Gastroesophageal sphincter (tissue), 4 donors: ENCODE measurements at places on chromosomes 3 and 15.
A peak's percentile ranks its signal among the peaks of the same experiment; 100 is the strongest.

GRCh38 chr3:29247088-29247745, 33.7 kb upstream of the RBMS3 start:
- ATAC-seq, result no peak

DNA sequence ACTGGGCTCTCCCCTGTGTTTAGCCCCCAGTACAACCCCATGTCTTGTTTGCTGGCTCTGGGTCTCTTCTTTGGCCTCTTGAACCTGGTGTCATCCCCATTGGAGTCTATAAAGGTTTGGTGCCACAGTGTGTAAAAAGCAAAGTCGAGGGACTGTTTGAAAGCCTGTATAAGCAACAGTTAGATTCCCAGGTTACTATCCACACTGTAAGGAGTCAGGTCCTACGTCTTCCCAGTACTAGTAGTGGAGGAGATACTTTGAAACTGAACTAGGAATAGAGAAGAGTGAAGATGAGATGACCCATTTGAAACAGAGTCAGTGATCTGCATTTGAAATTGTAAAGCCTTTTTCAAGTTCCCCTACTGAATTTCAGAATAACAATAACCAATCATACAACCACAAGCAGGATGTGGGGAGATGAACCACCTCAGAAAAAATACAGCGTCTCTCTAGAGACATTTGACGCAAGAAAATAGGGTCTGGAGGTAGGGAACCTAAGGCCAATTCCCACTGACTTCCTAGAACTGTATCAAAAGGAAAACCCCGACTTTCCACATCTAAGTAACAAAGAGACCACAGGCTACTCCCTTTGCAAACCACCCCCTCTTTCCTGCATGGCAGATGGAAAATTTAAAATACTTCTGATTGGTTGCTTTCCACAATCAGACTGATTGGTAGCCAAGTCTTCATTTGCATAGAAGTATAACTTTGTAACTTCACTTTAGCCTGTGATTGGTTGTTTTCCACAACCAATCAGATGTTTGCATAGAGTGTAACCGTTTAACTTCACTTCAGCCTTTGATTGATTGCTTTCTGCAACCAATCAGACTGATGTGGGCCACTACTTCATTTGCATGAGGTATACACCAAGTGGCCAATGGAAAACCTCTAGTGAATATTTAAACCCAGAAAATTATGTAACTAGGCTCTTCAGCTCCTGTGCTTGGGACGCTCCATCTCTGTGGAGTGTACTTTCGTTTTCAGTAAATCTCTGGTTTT, 49.9 kb upstream of the NEDD4 start:
- no peak for ATAC-seq

- ATAC-seq, result no peak
Observed at GRCh38 chr3:15959434-15959811, 161.6 kb upstream of the ANKRD28 start.

DNA sequence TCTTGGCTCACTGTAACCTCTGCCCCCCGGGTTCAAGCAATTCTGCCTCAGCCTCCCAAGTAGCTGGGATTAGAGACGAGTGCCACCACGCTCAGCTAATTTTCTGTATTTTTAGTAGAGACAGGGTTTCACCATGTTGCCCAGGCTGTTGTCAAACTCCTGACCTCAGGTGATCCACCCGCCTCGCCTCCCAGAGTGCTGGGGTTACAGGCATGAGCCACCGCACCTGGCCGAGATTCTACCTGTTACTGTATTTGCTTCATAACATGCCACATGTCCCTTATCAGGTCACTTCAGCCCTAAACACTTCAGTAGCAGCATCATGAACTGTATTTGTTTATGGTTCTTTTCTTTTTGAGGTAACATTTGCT, 7.5 kb upstream of the LCTL start:
- no peak for ATAC-seq

DNA sequence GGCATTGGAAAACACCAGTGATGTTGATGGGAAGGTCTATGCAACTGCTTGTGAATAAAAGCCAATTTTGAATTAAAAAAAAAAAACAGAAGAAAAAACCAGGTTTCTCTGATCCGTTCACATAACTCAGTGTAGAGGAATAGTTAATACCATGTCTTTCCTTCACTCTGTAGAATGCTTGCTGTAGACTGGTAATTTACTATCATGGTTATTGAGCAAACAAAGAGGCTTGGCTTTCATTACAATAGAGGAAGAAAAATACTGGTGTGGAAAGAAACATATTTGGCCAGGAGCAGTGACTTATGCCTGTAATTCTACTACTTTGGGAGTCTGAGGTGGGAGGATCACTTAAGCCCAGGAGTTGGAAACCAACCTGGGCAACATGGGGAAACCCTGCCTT, 41.1 kb downstream of the GATM start:
- no peak for ATAC-seq

DNA sequence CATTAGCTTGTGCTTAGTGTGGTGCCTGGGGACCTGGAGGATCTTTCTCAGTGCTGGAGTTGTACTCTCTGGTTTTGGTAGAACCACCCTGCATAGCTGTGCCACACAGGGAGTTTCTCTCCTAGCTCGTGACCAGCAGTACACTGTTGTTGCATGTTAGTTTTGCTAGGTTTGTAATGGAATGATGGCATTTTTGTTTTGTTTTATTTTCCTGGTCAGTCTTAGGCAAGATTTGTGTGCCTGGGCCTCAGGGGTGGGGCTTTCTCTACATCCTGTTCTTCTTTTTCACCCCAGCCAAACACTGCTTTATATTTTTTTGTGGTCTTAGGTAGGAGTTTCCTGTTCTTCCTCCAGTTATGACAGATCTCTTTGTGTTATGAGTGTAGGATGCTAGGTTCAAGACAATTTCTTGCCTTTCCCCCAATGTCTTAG, 534.5 kb upstream of the KCNMB2 start:
- no peak for ATAC-seq

DNA sequence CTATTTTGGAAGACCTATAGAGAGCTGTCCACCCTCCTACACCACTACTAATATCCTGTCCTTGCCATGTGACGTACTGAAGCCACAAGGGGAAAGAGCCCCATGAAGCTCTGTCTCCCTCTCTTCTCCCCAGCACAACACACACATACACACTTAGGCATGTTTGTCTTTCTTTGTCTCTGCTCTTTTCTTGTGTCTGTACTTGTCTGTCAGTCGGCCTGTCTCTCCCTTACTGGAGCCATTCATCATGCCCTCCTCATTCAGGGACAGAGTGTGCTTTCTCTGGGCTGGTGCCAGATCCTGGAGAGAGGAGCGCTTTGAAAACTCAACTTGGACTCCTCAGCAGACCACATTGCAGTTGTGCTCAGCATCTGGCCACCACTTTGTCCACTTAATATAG, 47.6 kb downstream of the PSMD6 start:
- ATAC-seq, result peak; percentile 59

DNA sequence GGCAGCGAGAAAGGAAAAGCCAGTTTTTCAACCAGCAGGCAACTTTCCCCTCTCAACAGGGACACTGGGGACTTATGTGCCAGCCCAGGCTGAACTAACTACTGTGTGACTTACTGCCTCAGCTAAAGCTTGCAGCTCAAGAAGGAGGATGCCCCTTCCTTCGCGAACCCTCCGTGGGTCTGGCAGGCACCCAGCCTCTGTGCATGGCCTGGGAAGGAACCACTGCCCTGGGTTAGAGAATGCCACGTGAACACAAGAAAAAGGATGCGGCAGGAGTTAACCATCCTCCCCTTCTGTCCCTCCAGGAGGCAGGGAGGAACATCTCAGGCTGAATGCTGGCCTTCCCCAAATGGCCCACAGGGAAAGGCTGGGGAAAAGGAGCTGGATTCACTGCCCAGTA, 29.0 kb downstream of the CHDH start:
- no peak for ATAC-seq

DNA sequence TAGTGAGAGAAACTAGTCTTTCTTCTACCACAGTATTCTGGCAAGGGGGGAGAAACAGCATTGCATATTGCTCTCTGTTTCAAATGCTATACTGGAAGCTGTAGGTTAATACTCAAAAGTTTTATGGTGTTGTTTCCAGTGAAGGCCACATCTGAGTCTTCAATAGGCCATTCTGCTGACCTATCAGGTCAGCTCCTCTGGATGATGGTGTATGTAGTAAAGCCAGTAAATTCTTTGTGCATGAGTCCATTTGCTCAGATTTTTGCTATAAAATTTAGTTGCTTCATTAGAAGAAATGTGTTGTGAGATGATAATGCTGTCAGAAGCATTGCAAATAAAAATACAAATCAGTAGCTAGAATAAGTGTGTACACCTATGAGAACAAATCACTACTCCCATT, 64.9 kb upstream of the RBMS3 start:
- no peak for ATAC-seq

- no peak for ATAC-seq
Observed at GRCh38 chr15:85479071-85479647, 98.8 kb downstream of the AKAP13 start.
